ENCODE measurements at places on chromosomes 5 and 9. TPM values are rescaled to one million over a fixed set of nuclear protein-coding genes. Genes with fewer than 3 reads are reported as not detected.

The CPLANE1 gene
- polyA plus RNA-seq = 1.7 TPM

GRCh38 chr5:110687485-110687884 is 39.0 kb downstream of the TMEM232 start:
- no peaks in the 10 kb centered on the region for H3K36me3 ChIP-seq
- H3K27me3 ChIP-seq = no peaks in the 10 kb centered on the region
- DNase-seq = no peak
- peaks cover 3% of the 10 kb centered on the region for H3K4me1 ChIP-seq
- no peak overlapping the region for H3K4me3 ChIP-seq
- no peak overlapping the region for H3K27ac ChIP-seq

- no peaks in the 10 kb centered on the region for H3K4me1 ChIP-seq
- H3K27ac ChIP-seq = no peak overlapping the region
- no peak for DNase-seq
- no peaks in the 10 kb centered on the region for H3K27me3 ChIP-seq
- no peak overlapping the region for H3K4me3 ChIP-seq
- no peaks in the 10 kb centered on the region for H3K36me3 ChIP-seq
These were observed 471.9 kb upstream of the DAB2 start for GRCh38 chr5:39896706-39897105.

- DNase-seq = no peak
- H3K36me3 ChIP-seq = no peaks in the 10 kb centered on the region
- H3K27me3 ChIP-seq = no peaks in the 10 kb centered on the region
- H3K4me1 ChIP-seq = no peaks in the 10 kb centered on the region
These were observed 498.0 kb downstream of the PRDM9 start for GRCh38 chr5:24005384-24005783.

DNA sequence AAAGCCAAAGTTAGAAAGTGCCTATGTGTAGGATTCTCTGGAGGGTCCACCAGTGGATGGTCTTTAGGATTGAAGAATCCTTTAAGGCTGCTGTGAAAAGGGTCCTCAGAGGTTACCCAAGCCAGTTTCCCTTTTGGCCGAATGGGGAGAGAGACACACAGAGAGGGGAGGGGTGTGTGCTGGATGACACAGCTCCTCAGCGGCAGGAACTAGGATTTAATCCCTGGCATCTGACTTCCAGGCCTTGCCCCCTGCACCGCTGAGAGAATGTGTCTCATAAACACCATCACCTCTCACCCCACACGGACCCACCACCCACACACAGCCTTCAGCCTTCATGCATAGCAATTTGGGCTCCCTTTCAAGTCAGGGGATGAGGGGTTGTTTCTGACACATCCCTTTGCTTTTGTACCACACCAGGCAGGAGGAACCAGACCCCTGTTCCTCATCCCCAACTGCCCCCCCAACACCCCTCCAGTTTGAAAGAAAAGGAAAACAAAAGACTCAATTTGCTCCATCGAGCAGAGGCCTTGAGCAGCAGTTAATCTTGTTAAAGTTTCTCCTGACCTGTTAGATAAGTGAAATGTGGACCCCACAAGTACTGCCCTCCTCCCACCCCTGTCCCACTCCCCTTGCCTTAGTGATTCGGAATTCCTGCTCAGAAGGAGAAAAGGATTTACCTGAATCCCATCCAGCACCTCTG is 4.0 kb downstream of the PAPPA start:
- no peak overlapping the region for H3K27ac ChIP-seq
- H3K4me3 ChIP-seq = no peak overlapping the region
- peaks cover 9% of the 10 kb centered on the region for H3K4me1 ChIP-seq
- H3K27me3 ChIP-seq = peaks cover 74% of the 10 kb centered on the region
- DNase-seq = no peak

Data from naive thymus-derived CD8-positive, alpha-beta T cell (primary cell).